ENCODE measurements at places on chromosomes 4 and X. TPM values are rescaled to one million over a fixed set of nuclear protein-coding genes. Genes with fewer than 3 reads are reported as not detected.
A peak's percentile ranks its signal among the peaks of the same experiment; 100 is the strongest.

TMPRSS11B gene
- total RNA-seq, result not detected

SPANXA1 gene
- total RNA-seq, result not detected

- no peak for DNase-seq
Observed at GRCh38 chrX:134715930-134716619, 57.8 kb upstream of the PLAC1 start.

C4orf51 gene
- not detected for total RNA-seq

- no peak for DNase-seq
Observed at GRCh38 chrX:100926453-100926852, 2.3 kb downstream of the XKRX start.

GRCh38 chrX:121958886-121959285 lies 911.5 kb downstream of the GLUD2 start:
- DNase-seq, result no peak

- DNase-seq, result no peak
Observed at GRCh38 chr4:156553659-156554058, 417.9 kb downstream of the PDGFC start.

- no peak for DNase-seq
Observed at GRCh38 chr4:57132743-57133137, 22.6 kb upstream of the IGFBP7 start.

GRCh38 chrX:153406903-153407302 lies 4.4 kb upstream of the ZFP92 start:
- DNase-seq, result no peak

MAML3 gene
- total RNA-seq, result 8.7 TPM

DNA sequence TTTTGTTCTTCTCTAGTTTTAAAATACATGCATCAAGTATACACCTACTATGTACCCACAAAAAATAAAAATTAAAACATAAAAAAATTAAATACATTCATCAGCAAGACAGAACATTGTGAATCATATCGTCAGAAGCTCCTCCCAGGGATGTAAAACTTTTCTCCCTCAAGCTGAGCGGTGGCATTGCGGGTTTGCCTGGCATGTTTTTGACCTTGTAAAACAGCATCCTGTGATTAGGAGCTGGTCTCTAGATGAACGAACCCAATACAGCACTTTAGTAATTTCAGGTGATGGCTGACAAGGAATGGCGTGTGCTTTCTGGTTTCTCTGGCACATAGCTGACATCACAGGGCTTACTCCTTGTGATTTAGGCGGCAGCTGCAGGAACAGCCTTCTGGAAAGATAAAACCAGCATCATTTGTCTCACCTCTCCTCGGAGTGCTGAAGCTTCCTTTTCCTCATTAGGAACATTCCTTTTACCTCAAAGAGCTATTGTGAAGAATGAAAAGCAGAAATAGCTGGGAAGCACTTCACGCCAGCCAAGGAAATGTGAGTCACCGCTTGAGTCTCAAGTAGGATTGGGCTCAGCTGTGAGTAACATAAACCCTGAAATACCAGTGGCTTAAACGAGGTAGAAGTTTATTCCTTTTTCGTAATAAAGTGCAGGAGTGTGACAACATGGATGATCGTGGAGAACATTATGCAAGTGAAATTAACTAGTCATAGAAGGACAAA lies 44.3 kb downstream of the NYX start:
- peak; percentile 61 for DNase-seq

SPACA5B gene
- total RNA-seq, result not detected

SLITRK4 gene
- total RNA-seq, result 17.0 TPM

MAGEC1 gene
- total RNA-seq, result not detected

GRCh38 chr4:105878668-105879067 lies 16.6 kb upstream of the NPNT start:
- DNase-seq, result no peak

DNA sequence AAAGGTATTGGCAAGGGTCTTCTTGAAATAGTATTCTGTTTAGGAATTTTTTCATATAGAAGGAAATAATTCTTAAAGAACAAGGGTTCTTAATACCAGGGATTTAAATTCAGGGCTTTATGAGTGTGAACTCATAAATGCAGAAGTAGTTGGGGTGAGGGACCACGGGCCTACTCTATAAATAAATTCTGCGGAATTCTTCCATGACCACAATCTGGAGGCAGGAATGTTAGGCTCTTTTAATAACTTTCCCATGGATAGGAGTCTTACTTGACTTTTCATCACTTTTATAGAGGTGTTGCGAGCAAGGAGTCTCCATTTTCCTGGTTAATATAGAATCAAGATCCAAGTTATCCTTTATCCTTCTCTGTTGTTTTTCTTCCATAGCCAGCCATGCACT lies 76.7 kb upstream of the SLC4A4 start:
- DNase-seq, result no peak

DNA sequence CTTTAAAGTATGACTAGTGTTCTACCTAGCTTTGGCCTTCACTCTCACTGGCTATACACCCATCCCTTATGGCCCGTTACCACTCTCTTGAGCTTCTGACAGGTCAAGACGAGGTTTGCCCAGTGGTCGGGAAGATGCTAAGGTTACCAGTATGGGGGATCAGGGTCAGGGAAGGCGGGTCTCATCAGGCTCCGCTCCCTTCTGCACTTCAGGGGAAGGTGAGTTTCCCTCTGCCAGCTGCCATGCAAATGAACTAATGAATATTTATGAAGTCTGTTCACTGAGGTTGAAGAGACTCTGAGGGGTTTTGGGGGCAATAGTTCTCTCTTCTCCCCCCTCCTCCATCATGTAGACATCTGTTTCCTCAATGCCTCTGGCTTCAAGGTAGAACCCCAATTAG lies 6.6 kb downstream of the EFNB1 start:
- no peak for DNase-seq

GRCh38 chr4:56424697-56425514 lies 10.5 kb downstream of the PPAT start:
- DNase-seq, result peak; percentile 54

GRCh38 chrX:153887385-153887784 lies 1.4 kb upstream of the L1CAM start:
- no peak for DNase-seq

- no peak for DNase-seq
Observed at GRCh38 chr4:143554728-143555597, 41.5 kb downstream of the SMARCA5 start.

GRCh38 chr4:99612281-99612680 lies 37.7 kb downstream of the MTTP start:
- no peak for DNase-seq

DNA sequence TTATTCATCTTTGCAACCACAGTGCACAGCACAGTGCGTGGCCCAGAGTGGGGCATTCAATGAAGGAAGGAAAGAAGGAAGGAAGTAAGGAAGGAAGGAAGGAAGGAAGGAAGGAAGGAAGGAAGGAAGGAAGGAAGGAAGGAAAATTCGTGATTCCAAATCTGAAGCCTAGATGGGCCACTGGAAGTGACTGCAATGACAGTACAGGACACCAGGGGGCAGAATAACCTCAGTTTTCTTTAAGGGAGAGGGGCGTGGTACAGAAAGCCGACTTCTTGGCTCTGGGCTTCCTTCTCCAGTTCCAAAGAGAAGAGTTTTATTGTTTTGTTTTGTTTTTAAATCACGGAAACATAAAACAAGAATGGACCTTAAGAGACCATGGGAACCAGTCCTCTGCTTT lies 47.8 kb downstream of the APLN start:
- DNase-seq, result peak; percentile 75

SLC16A2 gene
- total RNA-seq, result 13.8 TPM

DNA sequence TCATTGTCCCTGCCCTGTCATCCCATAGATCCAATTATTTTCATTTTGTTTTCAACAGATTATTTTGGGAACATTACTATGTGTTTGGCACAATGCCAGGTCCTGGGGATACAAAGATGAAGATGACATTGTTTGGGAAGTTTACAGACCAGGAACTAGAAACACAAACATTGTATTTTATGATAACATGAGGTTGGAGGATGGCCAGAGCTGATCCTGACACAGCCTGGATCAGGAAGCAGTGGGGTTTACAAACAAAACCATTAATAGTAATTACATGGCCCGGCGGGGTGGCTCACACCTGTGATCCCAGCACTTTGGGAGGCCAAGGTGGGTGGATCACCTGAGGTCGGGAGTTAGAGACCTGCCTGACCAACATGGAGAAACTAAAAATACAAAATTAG lies 29.9 kb downstream of the CLRN2 start:
- DNase-seq, result no peak

GRCh38 chr4:184620212-184620867 lies 28.9 kb downstream of the CASP3 start:
- no peak for DNase-seq

GRCh38 chrX:103439161-103439560 lies 62.8 kb downstream of the BEX3 start:
- no peak for DNase-seq

DNA sequence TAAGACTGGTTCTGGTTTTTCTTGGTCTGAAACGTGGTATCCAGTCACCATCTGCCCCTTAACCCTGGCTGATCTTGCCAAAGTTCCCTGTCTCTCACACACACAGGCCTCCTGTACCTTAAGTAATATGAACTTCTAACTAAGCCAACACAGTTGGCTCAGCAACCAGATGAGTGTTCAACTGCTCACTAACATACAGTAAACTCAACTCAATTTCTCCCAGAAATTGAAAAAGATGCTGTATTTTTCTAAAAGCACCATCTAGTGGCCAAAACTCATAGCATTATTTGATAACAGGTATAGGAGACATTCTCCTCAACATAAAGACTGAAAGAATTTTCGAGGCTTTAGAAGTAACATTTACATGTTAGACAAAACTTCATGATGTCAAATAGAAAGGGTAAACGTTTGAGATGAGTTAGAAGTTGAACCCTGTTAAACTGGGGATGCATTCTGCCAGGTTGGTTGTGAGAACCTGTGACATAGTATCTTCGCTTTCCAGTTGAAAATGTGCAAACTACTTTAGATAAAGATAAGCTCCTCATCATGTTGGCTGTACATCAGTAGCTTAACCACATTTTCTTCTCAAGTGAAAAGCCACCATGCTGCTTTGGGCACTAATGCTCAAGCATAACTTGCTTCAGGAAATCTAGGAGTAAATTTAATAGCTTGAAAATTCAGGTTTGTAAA lies 31.2 kb downstream of the CCNI start:
- peak; percentile 58 for DNase-seq

NAAA gene
- total RNA-seq, result 41.0 TPM

GRCh38 chr4:1728061-1728980 lies 7.0 kb downstream of the TACC3 start:
- no peak for DNase-seq

DNA sequence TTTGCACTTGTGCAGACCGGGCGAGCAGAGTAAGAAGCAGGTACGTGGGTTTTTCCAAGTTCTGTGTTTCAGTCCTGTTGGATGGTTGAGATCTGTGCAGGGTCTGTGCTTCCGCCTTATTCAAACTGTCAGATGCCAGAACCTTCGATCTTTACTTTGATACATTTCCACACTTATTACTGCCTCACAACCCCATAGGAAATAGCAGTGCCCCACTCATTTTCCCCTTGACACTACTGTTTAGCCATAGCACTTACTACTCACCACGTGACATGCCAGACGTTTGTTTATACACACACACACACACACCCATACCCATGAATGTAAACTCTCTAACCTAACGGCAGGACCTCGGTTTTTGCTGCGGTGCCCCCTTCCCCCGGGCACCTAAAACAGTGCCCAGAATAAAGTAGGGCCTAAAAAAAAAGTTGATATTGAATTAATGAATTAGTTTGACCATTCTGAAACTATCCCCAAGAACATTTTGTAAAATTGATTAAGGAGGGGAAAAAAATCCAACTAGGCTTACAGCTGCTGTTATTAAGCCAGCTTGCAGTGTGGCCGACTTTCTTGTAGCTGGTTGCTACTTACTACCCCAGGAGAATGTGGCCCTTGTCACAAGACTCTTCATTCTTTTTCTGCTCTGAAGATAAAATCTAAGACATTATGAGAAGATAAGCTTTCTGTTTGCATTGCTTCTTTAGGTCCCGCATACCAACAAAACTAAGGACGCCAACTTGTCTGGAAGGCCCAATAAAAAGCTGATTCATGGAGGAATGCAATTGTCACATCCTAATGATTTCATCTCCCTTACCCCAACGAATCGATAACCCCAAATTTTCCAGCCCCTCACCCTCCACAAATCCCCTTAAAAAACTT lies 704 bp upstream of the SEPSECS start:
- peak; percentile 58 for DNase-seq

DNA sequence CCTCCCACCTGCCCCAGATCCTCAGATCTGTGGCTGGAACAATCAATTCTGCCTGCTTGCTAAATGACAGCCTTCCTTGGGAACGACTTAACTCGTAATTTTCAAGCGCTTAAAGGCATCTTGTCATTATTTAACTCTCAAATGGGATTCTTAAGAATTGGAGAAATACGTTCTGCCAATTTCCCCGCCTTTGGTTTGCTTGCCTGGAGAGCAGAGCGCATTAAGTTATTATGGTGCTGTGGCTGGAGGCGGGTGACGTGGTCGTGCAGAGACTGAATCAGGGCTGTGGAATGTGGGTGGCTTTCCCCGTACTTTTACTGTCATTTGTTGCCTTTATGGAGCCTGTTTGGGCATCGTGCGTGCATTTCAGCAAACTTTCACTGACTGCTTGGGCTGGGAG lies 78.9 kb upstream of the PSAPL1 start:
- peak; percentile 56 for DNase-seq

DNA sequence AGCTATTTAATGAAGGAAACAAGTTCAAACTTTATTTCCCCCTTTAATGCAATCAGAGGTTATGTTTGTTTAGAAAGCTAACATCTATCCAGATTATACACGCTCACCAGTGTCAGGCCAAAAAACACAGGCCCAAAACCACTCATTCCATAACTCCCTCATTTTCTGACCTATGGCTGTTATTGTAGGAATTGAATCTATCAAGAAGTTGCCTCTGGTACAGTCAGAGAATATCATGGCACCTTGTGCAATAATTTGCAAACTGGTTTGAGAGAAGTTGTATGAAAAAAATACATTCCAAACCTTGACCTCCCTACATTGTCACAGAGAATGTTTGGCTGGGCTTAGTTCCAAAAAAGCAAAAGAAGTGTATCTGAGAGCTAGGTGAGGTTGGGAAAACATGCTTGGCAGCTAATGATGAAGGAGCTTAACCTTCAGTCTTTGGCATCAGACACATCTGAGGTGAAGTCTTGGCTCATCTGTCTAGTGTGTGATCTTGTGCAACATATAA lies 591.0 kb downstream of the ANKRD50 start:
- no peak for DNase-seq

ZNF141 gene
- total RNA-seq, result 12.8 TPM

GRCh38 chr4:180296036-180296599 lies 1947.1 kb upstream of the TENM3 start:
- DNase-seq, result no peak
